ENCODE measurements at places on chromosomes 6 and 20. TPM values are rescaled to one million over a fixed set of nuclear protein-coding genes. Genes with fewer than 3 reads are reported as not detected.

DLL1 gene
- total RNA-seq = 49.0 TPM

TMEM151B gene
- total RNA-seq = not detected

- DNase-seq = peak; percentile 43
These were observed 44.0 kb downstream of the SIRPA start for GRCh38 chr20:1939270-1939595.

DNA sequence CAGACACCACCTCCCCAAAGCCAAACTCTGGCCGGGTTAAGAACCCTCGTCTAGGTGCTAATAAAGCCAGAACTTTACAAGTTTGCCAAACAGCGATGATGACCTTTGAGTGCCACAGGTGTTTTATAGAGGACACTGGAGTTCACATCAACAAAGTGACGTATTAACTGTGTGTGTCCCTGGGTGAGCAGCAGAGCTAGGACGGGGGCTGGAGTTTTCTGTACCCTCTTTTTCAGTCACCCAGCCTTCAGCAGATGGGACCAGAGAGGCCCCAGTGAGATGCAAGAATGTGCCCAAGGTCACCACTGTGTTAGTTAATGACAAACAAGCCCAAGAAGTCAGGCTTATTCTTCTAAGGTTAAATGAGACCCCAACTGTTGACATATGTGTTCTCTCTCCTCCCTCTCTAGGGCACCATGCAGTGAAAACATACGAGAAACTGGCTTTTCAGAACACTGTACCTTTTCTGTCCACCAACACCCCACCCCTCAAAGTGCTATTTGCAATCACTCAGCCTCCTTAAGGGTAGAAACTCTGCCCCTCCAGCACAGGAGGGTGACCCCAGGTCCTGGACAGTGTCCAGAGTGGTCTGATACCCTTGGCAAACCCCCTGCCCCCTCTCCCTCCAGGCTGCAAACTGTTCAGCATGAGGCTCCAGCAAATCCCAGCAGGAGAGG is 5.2 kb downstream of the SDC4 start:
- no peak for DNase-seq

Measured in lower leg skin (tissue), 4 donors.